IPS DF 19.7 (cell line): ENCODE measurements at places on chromosomes 3 and 15.

DNA sequence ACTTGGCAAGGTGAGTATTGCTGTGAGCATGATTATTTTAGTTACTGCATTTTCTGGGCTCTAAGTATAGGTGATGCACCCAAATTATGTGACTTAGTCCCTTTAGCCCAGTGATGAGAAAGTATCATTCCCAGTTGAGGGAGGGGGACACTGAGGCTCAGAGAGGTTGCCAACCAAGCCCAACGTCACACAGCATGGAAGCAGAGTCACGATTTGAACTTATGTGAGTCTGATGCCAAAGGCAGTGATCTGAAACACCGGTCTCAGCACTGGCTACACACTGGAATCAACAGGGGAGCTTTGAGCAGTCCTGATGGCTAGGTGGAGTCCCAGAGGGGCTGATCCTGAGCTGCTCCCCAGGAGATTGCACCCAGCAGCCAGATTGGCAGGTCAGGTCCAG is 39.5 kb upstream of the SLC6A6 start:
- no peak for DNase-seq

DNA sequence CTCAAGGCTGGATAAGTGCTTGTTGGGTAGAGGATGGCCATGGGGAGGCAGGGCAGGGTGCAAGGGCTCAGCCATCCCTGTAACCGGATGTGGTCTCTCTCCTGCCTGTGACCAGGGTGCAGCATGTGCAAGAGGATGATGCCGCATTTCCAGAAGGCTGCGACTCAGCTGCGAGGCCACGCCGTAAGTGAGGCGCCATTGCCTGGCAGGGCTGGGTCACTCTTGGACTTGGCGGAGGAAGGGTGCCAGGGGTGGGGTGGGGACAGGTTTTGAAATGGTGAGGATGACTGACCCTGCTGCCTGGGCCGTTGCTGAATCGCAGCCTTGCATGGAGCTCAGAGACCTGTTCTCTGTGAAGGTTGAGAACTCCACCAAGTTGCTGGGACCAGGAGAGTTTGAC is 49.3 kb downstream of the PDIA5 start:
- no peak for DNase-seq

- no peak for DNase-seq
Observed at GRCh38 chr3:124263168-124263567, 271.2 kb upstream of the ROPN1 start.

GRCh38 chr3:126119008-126119675 is 35.2 kb upstream of the SLC41A3 start:
- no peak for DNase-seq

DNA sequence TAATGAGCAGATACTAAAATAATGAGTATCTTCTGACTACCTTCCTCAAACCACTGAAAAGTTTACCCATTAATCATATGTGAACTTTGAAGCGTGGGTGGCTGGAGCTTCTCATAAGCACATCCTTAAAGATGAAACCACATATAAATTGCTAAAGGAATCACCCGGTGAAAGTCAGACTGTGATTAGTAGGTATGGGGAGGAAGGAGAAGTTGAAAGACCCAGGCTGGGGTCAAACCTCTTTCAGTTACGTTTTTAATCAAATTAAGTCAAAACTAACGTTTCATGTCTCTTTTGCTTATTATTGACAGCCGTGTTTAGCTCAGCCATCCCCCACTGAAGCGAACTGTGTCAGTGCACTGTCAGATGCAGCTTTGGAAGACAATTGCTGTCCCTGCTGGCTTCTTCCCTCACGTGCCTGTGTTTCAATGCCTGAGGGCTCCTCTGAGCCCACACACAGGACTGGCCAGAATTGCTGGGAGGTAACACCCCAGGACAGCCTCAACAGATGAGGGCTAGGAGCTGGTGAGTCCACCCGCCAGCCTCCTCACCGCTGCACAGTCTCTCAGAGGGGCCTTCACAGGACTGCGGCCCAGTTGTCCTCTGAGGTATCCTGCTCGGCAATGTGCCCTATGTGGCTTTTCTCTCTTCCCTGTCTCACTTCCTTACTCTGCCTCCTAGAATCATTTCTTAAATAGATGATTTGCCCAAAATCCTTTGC is 29.3 kb upstream of the SH3BP5 start:
- no peak for DNase-seq

DNA sequence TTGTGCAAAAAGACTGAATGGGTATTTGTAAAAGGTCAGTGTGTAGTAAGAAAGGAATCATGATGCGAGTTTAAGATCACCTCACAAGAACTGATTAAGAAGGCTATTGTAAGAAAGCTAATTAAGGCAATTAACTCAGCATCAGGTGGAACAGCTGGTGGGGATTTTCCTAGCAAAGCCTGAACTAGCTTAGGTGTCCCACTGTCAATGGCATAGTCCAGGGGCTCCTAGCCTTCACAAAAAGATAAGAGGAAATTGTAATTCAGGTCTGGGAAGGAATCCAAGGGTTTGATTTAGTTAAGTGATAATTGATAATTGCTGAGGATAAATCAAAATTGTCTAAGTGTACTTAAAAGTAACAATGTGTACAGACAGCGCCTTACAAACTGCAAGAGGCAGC is 901.6 kb downstream of the TUSC7 start:
- no peak for DNase-seq

- no peak for DNase-seq
Observed at GRCh38 chr3:102144063-102144462, 290.8 kb upstream of the ZPLD1 start.

DNA sequence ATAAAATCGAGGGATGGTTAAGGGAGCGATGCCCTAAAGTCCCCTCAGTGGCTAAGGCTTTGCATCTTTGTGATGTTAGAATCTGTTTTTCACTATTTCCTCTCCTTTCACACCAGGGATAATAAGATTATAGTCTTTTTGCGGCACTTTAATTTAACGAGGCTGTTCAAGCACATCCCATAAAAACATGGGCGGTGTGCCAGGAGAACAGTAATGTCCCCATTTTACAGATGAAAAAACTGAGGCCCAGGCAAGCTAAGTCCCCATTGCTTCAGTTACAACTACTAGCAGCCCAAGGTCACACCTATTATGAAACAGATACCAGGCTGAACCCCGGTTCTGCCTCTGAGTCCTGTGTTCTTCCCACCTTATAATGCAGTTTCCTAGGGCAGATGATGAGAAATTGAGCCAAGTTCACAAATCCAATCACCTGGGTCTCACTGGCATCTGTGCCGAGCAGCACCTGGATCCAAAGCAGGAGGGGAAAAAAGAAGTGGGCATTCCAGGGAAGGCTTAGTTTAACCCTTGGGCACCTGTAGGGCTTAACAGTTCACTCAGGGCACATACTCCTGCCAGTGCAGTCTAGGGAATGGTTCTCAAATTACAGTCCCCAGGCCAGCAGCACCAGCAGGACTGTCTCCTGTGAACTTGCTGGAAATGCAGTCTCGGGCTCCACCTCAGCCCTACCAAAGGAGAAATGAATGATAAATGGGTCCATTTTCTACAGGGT is 169.3 kb downstream of the RAB11A start:
- no peak for DNase-seq

GRCh38 chr15:49978121-49978520 is 140.9 kb downstream of the ATP8B4 start:
- DNase-seq, result no peak

DNA sequence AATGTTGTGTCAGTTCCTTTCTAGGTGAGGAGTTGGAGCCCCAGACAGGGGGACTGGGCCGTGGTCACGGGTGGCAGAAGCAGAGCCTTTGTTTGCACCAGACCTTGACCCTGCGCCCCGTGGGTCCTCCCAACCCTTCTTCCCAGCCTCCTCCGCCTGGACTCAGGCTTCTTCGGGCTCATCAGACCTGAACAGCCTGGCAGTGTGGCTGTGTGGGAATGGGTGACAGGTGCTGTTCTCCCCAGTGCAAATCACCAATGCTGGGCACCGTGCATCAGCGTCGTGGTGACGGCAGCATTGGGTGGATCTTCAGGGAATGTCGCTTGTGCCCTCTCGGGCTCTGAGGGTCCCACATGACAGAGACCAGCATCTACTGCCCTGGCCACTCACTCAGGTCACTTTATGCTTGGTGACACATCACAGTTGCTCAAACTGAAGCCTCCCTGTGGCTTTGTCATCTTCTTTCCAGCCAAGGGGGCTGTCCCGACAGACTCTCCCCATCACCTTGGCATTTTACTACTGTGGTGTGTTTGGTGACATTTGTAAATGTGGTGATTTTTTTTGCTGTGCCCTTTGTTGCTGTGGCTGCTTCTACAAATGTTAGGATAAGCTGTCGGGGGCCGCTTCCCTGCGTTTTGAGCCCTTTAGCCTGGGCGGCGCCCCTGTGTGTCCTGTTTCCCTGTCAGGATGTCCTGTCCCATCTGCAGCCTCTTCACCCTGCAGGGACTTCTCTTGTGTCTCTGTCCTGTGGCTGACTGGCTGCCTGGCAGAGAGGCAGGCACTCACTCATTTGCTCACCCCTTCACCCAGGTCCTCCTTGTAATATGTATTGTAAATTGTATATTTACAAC is 14.5 kb downstream of the APBA2 start:
- no peak for DNase-seq
